ENCODE measurements at places on chromosomes 12 and 14.
A peak's percentile ranks its signal among the peaks of the same experiment; 100 is the strongest.

- DNase-seq: no peak
Observed at GRCh38 chr12:50992819-50993218, 33.4 kb downstream of the SLC11A2 start.

GRCh38 chr14:49946320-49947141 is 53.6 kb downstream of the ARF6 start:
- peak; percentile 76 for DNase-seq

DNA sequence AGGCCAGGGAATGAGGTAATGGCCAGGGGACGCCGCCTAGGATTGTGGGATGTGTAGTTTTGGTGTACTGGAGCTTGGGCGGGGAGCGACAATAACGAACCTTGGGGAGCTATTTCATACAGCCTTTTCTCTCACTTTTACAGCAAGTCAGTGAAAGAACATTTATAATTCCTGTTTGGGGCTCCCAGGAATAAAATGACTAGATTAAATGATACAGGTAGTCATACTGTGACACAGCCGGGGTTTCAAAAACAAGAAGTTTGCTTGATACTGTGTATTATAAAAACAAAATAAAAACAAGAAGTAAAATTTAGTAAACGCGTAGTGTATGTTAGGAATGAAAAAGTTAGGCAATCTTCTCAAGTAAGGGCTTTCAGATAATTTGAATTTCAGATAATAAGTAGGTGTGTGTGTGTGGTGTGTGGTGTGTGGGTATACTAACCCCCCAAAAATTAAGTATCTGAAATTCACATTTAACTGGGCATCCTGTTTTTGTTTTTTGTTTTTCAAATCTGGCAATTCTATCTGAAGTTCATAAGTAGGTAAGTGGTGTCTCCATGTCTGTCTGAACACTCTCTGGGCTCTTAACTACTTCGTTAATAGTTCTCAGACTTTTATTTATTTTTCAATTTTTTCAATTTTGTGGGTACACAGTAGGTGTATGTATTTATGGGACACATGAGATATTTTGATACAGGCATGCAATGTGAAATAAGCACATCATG is 458 bp upstream of the DCTN2 start:
- DNase-seq: no peak

DNA sequence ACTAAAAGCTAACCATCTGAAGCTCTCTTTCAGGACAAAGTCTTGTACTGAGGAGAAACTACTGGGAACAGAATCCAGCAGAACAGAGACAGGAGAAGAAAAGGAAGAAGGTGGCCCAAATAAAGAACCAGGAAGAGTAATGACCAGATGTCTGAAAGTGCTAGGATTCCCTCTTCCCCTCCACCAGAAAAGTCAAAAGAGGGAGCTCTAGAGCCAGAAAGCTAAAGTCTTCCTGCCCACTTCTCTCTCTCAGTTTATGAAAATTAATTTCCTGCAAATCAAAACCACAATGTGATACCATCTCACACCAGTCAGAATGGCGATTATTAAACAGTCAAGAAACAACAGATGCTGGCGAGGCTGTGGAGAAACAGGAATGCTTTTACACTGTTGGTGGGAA is 47.2 kb downstream of the SPPL3 start:
- no peak for DNase-seq

GRCh38 chr12:6390084-6390799 is 6.3 kb downstream of the LTBR start:
- no peak for DNase-seq

- DNase-seq: no peak
Observed at GRCh38 chr12:120212301-120212700, 11.4 kb upstream of the RPLP0 start.

GRCh38 chr14:51318813-51319597 is 79.0 kb downstream of the TMX1 start:
- peak; percentile 36 for DNase-seq

DNA sequence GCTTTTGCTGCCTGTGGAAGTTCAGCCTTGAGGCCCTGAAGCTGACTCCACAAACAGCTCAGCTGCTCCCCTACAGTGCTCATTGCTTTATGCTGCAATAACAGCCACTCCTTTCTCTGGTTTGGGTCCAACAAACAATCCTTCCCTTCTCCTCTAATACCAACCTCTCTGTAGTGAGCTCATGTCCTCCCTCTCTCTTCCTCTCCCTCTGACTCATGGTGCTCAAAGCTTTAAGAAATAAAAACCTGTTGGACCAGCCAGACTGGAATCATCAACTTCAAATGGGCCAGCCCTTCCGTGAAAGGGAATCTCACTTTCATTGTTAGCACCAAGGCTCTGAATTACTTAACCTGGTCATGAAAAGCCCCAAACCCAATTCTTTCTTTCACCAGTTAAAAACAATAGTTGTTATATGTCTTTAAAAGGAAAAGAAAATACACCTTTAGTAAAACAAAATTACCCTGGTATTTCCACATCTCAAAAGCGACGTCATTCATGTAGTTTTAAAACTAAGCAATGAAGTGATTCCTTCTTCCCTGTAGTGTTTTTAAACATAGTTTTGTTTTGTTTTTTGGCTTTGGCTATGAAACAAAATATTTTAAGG is 126.4 kb downstream of the DUSP6 start:
- peak; percentile 83 for DNase-seq

- DNase-seq: no peak
Observed at GRCh38 chr12:2533036-2533435, 261.7 kb upstream of the FKBP4 start.

DNA sequence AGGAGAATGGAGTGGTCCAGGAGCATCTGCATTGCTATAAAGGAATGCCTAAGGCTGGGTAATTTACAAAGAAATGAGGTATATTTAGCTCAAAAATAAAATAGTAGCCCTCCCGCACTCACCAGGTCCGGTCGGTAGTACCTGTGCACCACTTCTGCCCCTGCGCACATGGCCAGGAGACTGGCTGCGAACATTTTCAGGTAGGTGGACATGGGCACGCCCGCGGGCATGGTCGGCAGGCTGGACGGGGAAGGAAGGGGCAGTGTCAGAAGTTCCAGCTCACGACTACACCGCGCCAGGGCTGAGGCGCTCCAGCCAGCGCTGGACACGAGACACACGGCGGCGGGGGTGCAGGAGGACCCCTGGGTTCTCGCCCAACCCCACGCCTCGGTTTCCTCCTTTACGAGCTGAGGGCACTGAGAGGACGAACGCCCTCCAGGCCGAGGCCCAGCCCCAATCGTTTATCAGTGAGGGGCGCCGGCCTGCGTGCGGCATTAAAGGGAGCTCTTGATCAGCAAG is 9.1 kb upstream of the TDG start:
- peak; percentile 9 for DNase-seq

DNA sequence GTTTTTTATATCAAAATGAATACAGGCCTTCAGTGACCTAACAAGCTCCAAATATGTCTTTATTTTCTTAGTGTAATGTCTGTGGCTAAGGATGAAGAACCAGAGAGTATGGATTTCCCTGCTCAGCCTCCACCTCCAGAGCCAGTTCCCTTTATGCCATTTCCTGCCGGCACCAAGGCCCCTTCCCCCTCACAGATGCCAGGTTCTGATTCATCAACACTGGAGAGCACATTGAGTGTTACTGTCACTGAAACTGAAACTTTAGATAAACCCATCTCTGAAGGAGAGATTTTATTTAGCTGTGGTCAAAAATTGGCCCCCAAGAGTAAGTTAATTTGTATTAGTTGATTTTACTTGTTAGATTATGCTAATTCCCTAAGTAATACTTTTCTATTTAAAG is 61.0 kb downstream of the KIAA0586 start:
- peak; percentile 32 for DNase-seq

Measured in astrocyte (in vitro differentiated cells and primary cell).